ENCODE measurements at places on chromosomes 2 and 18.

- DNase-seq: no peak
Observed at GRCh38 chr2:120550282-120550681, 185.4 kb upstream of the GLI2 start.

- DNase-seq: no peak
Observed at GRCh38 chr2:15471606-15472005, 89.5 kb downstream of the NBAS start.

GRCh38 chr2:236257136-236257535, 7.1 kb downstream of the ASB18 start:
- DNase-seq: no peak

DNA sequence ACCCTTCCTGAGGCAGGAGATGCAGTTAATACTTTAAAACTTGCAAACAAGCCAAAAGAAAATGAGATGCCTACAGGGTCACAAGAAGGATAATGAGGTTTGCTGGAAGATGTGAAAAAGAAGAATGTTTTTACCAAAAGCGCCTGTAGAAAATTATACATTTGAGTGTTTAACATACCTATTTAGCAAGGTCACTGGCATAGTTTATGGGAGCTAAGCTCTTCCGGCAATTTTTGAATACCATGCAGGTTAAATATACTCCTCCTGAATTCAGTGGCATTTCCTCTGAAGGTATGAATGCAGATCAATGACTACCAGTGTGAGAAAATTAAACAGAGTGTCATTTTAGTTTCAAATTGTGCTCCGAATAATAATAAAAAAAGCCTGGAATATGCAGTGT, 21.2 kb upstream of the MAP3K20 start:
- DNase-seq: no peak

DNA sequence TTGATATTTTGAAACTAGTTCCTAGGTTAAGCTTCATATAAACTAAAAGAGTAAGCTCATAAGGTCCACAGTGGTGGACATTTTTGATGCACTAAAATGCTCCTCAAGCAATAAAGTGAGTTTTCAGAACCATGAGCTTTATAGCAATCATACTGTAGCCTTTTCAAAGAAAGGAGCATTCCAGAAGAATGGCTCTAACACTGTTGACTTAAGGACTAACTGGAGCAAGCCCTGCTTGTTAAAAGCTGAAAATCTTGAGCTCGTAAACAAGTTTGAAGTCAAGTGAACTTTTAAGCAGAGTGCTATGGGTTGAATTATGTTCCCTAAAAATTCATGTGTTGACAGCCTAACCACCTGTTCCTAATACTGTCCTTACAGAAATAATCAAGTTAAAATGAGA, 38.0 kb downstream of the KYNU start:
- DNase-seq: no peak
